Stimulated activated CD8-positive, alpha-beta memory T cell treated with anti-CD3 and anti-CD28 coated beads, Interleukin-2, amount 100 ng/mL, for 48 hours (primary cell): ENCODE measurements at places on chromosomes 12 and 14.

DNA sequence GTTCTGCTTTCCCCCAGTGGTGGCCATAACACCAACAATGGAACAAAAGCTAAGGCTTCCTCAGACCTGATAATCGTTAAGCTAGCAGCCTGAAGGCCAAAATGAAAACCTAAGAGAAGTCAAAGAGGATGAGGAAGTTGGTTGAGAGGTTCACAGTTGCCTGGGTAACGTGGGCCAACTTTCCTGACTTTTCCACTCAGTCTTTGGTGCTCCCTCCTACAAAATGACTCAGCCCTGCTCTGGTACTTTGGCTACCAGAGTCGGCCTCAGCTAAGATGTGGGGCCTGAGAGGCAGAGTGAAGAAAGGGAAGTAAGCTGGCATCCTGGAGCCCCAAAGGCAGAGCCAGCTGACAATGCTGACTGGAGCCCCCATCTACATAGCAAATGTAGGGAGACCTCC, 14.9 kb upstream of the FKBP11 start:
- no peak for DNase-seq

GRCh38 chr14:76715511-76716081, 45.7 kb upstream of the VASH1 start:
- no peak for DNase-seq

- DNase-seq, result no peak
Measured at GRCh38 chr12:24906141-24906540, 42.8 kb downstream of the BCAT1 start.

GRCh38 chr12:124392271-124392666, 97.4 kb downstream of the RFLNA start:
- DNase-seq, result no peak

DNA sequence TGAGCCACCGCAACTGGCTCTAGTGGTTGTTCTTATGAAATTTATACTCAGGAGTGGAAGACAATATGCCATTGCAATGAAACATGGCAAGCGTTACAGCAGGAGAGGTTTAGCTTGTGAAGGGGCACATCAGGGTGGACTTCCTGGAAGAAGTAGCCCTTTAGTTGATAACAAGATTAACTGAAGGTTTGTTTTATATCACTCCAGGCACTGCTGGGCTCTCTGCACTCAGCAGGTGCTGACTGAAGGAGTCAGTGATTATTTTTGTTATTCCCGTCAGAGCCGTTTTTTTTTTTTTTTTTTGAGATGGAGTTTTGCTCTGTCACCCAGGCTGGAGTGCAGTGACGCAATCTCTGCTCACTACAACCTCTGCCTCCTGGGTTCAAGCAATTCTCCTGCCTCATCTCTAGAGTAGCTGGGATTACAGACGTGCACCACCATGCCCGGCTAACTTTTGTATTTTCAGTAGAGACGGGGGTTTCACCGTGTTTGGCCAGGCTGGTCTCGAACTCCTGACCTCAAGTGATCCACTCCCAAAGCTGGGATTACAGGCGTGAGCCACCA, 17.6 kb upstream of the GPR68 start:
- DNase-seq, result no peak

DNA sequence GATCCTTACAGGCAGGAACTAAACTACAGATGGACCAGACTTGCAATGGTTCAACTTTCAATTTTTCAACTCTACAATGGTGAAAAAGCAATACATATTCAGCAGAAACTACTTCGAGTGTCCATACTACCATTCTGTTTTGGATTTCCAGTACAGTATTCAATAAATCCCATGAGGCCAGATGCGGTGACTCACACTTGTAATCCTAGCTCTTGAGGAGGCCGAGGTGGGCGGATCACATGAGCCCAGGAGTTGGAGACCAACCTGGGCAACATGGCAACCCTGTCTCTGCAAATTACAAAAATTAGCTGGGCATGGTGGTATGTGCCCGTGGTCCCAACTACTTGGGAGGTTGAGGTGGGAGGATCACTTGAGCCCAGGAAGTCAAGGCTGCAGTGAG, 336.1 kb downstream of the MED13L start:
- no peak for DNase-seq

- DNase-seq, result peak; percentile 48
Measured at GRCh38 chr14:76904740-76905569, 78.7 kb downstream of the LRRC74A start.

GRCh38 chr12:113798552-113798951, 167.6 kb downstream of the RBM19 start:
- no peak for DNase-seq

DNA sequence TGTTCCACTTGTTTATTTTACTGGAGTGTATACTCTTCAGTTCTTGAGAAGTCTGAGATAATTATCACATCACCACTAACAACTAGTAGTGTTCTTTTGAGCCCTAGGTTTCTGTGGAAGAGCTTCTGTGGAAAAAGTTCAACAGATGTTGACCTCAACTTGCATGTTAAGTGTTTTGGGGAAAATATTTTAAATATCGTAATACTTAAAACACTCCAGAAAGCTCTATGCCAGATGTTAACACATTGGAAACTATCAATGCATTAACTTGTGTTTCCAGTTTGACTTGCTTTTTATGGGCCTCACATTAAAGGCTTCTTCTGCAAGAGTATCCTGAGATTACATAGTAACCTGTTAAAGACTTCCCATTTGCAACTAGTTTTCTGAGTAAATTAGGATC, 173.1 kb downstream of the DUSP6 start:
- DNase-seq, result no peak

DNA sequence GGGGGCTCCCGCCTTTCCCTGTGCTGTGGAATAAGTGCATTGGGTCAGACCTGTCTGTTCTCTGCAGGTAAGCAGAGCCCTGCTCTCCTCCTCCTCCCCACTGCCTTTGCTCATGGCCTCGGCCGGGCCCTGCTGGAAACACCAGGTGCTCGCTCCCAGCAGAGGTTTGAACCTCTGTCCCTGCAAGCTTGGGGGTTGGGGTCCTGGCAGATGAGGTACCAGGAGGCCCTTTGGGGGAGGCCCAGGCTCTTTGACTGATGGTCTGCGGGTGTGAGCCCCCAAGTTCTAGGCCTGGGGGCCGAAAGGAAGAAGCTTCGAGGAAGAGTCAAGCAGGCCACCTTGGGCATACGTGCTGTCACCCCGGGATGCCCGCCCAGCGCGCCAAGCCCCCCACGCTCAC, 22.1 kb upstream of the CEP170B start:
- no peak for DNase-seq

- DNase-seq, result no peak
Measured at GRCh38 chr14:74575507-74575906, 36.5 kb downstream of the LTBP2 start.

GRCh38 chr12:29187756-29188155, 38.7 kb downstream of the FAR2 start:
- DNase-seq, result no peak

DNA sequence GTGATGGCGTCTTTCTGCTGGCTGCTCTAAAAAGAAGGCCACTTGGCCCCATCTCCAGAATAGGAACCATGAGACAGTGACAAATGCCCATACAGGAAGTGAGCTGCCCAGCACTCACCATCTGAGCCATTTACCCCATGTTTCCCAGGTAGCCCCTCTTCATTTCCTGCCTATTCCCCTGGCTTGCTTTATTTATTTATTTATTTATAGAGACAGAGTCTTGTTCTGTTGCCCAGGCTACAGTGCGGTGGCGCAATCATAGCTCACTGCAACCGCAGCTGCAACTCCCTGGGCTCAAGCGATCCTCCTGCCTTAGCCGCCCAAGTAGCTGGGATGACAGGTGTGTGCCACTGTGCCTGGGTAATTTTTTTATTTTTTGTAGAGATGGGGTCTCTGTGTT, 71.2 kb downstream of the RIN3 start:
- DNase-seq, result no peak

GRCh38 chr14:21749306-21749868, 75.8 kb upstream of the OR4E1 start:
- DNase-seq, result no peak

DNA sequence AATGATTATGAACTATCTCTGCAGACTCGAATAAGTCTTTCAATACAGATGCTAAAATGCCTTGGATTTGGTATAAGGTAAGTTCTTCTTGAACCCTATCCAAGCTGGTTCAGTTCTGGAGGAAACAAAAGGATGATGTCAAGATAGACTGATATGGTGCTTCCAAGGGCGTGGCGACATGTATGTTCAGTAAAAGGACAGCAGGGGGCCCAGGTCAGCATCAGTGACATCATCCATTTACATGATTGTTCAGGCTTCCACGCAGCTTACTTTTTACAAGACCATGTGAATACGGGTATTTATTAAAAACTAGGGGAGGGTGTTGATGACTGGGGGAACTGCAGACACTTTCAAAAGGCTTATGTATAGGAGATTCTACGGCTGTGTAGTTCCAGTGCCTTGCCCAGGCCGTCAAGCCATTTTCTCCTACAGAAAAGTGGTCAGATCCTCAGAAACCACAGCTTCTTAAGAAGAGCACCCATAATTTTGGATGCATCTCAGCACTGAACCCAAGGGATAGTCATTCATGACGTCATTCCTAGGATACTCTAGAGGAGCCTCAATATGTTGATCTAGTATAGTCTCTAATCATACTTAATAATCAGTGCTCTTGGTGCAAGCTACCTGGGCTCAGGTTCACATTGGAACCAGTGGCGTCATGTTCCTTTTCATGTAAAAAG, 527.7 kb downstream of the FUT8 start:
- no peak for DNase-seq

DNA sequence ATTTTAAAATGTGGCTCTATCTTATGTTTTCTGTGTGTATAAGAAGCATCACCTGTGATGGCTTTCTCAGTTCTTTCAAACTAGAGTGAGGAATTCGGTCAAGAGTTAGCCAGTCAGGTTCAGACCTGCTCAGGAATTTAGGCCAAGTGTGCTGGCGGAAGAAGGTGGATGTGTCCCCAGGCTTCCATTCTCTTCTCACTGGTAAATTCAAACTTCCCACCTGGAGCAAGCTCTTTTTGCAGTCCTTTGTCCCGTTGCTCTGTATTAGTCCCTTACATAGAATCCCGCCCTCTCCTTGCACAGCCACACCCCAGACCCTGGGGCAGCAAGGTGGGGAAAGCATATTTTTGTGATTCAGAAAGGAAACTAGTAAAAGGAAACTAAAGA, 124.7 kb upstream of the PWP1 start:
- no peak for DNase-seq

- DNase-seq, result no peak
Measured at GRCh38 chr12:16520328-16520727, 85.6 kb downstream of the LMO3 start.

GRCh38 chr12:95291501-95291900, 73.9 kb downstream of the VEZT start:
- no peak for DNase-seq

- no peak for DNase-seq
Measured at GRCh38 chr12:1419849-1420371, 174.5 kb downstream of the FBXL14 start.

- DNase-seq, result no peak
Measured at GRCh38 chr12:31715283-31715825, 13.5 kb downstream of the AMN1 start.

DNA sequence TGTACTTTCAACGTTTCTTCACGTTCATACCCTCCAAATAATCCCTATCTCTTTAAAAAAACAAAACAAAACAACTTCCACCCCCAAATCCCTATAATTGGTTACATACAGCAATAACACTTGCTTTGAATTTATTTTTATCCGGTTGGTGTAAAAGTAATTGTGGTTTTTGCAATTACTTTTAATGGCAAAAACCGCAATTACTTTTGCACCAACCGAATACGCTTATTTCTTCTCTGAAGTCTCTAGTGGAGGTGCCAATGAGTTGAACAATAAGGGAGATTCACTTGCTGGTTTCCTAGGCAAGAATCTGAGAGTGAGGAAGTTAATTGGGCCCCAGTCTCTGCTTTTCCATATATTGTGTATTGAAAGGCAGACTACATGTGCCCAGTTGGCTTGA, 133.3 kb downstream of the DACT1 start:
- no peak for DNase-seq

DNA sequence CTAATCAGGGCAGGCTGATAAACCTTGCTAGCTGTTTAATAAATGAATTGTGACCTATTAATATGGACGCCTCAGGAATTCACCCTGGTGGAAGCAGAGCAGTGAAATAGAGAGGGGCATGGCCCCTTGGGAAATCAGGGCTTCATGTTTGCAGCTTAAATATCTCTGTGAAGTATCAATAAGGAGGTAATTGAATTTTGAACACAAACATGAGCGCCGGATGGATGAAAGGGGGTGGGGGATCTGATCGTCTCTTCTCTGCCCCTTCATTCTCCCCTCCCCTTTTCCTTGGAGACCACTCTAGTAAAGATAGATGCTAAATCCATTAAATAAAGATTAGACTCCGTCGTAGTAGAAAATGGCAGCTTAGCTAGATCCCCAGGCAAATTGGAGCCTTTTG, 70.5 kb downstream of the LIN52 start:
- DNase-seq, result no peak

DNA sequence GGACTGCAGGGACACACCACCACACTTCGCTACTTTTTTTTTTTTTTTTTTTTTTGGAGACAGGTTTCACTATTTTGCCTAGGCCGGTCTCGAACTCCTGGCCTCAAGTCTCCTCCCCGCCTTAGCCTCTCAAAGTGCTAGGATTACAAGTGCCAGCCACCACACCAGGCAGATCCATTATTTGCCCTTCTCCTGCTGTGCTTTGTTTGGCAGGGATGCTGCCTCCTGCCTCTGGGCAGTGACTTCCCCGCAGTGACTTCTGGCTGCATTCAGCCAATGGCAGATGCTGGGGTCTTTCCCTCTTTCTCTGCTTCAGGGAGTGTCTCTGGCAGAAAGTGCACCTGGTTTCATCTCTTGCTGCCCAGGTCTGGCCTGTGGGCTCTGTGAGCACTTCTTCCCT, 6.7 kb upstream of the MORN3 start:
- DNase-seq, result no peak

GRCh38 chr14:70655110-70655826, 13.6 kb downstream of the TTC9 start:
- DNase-seq, result peak; percentile 53
